ENCODE measurements at places on chromosomes 7 and 10.
A peak's percentile ranks its signal among the peaks of the same experiment; 100 is the strongest.

- DNase-seq: no peak
These were observed 20.5 kb downstream of the YKT6 start for GRCh38 chr7:44221231-44221791.

DNA sequence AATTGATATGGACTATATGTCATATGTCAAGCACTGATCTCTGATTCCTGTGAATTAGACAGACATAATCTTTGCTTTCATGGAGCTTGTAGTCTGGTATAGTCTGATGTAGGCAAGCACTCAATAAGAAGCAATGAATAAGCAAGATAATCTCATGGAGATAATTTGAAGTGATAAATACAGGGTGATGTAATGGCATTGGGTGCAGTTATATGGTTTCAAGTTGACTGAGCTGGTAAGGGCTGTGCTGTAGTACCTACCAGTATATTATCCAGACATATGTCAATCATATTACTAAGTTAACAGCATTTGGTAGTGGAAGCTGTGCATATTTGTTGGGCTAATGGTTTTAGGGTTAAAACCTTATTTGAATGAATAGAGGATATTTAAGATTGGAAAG, 117.5 kb upstream of the PRPS1L1 start:
- DNase-seq: no peak

DNA sequence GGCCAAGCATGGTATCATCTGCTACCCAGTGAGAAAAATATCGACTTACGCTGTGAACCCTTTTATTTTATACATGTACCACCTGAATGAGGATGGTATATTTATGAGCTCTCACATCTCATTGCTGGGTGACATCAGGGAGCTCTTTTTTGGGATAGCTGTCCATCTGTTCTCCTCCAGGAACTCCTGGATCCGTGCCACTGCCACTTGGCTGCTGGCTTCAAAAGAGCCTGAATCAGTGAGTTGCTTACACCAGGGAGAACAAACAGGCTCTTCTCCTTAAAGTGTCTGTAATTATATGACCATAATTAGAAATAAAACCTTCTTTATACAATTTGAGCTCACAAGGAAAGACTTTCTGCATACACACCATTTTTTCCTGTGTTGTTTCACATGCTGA, 106.2 kb downstream of the KAT6B start:
- no peak for DNase-seq

GRCh38 chr7:127089146-127089545, 163.6 kb downstream of the GRM8 start:
- no peak for DNase-seq

- DNase-seq: no peak
These were observed 81.6 kb downstream of the SFMBT2 start for GRCh38 chr10:7329219-7329618.

DNA sequence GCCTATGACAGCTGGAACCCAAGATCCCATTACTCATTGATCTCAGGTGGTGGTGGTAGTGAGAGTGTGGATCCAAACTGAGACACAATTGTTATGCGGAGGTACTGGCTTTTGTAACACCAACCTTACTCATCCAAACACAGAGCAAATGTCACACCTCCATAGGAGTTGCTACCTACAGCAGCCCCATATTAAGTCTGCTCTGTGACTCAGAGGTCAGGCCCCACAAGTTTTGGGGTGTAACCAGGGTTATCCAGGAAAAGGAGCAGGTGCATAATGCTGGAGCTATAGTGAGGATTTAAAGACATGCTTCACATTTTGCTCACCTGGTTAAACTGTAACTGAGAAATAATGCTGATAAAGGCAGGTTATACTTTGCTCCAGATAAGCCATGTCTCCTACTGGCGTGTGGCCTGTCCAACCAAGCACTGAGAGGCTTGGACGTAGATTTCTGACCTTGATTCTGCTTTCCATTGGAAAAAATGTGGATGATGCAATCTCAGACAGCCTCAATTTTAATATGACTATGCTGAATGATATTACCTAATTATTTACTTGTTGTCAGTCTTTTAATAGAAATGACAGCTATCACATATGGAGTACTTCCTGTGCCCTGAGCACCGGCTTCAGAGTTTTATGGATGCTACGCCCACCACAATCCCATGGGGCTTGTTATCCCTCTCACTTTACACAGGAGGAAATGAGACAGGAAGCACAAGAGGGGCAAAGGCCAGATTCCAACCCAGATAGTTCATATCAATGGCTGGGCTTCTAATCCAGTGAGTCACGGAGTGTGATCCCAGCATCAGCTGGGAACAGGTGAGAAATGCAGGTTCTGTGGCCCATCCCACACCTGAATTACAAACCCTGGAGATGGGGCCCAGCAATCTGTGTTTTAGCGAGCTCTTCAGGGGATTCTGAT, 181.3 kb downstream of the CHN2 start:
- no peak for DNase-seq

DNA sequence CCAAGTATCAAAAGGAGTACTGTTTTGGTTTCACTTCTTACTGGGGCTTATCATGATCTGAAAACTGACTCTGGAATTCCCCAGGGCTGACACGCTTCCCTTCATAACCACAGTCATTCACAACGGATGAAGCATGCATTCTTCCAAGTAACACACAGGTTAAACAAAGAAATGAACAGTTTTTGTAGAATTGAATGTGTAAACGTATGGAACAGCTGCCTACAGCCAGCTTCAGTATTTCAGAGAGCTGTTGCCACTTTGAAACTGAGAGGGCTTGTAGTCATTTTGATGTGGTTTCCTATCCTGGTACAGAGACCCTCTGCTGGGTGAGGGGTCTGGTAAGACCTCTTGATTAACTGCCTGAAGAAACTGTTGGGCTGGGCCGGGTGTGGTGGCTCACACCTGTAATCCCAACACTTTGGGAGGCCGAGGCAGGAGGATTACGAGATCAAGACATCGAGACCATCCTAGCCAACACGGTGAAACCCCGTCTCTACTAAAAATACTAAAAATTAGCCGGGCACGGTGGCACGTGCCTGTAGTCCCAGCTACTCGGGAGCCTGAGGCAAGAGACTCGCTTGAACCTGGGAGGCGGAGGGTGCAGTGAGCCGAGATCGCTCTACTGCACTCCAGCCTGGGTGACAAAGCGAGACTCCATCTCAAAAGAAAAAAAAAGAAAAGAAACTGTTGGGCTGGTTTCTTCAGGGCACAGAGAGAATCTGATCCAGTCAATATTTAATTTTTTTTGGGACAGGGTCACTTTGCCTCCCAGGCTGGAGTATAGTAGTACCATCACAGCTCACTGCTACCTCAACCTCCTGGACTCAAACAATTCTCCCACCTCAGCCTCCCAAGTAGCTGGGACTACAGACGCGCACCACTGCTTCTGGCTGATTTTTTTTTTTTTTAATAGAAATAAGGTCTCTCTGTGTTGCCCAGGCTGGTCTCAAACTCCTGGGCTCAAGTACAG, 4.7 kb downstream of the NFE2L3 start:
- DNase-seq: peak; percentile 32

GRCh38 chr7:288671-289101, 1.3 kb upstream of the FOXL3 start:
- no peak for DNase-seq

GRCh38 chr10:100743626-100744135, 1.7 kb upstream of the PAX2 start:
- DNase-seq: no peak

DNA sequence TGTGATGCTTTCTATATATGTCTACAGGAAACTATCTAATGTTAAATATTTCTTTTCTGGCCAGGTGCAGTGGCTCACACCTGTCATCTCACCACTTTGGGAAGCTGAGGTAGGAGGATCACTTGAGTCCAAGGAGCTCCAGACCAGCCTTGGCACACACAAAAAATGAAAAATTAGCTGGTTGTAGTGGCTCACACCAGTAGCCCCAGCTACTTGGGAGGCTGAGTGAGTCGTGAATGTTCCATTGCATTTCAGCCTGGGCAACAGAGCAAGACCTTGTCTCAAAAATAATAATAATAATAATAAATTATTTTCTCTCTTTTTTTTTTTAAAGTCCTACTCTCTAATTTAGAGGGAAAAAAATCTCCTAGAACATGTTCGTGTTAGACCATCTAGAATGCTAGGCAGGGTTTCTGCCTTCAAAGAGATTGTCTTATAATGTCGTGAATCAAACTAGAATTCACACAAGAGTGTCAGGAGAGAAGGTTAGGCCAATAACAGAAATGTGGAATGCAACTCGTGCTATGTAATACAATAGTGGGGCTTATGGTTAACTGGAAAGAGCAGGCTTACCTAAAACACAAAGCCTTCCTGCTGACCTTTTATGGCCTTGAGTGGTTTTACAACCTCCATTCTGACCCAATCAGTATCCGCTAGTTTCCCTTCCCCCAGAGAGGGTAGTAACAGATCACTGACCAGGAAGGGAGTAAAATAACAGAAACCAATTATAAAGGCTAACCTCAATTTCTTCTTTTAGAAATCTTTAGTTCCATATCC, 46.3 kb downstream of the MYOF start:
- DNase-seq: no peak

DNA sequence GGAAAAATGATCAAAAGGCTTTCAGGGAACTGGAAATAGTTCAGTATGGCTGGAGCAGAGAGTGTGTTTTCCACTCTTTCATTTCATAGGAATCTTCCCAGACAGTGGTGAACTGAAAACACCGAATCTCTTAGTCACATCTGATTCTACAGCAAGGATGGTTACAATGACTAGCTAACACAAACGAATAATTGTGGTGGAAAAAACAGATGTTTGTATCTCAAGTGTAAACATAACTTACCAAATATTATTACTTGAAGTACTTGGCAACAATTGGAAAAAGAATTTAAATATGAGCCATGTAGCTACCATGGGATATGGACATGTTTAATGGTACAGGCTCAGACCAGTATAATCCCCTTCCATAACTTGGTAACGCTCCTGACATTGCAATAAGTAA, 21.1 kb upstream of the BPGM start:
- DNase-seq: no peak

GRCh38 chr10:132405463-132405991, 8.5 kb downstream of the PWWP2B start:
- DNase-seq: no peak

DNA sequence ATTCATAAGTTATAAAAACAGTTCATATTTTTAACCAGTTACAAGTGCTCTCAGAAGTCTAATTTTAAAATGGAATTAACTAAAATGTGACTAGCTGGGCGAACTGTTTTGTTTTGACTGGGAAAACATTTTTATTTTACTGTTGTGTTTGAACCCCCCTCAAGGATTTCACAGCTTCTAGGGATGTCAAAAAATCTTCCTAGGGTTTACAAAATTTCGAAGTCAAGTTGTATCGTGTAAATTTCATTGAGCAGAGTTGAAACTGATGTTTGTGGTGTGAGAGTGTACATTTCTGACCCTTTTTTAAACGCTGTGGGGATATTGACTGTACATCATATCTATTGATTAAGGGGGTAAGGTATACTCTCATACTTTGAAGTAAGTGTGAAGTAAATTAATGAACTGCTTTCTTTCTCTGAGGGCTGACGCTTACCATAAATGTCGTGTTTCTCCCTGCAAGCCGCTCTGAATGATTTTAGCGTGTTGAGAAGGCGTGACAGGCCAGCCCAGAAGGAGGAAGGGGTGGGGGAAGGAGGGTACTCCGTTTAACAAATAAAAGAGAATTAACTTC, 1.8 kb upstream of the SP8 start:
- DNase-seq: no peak

DNA sequence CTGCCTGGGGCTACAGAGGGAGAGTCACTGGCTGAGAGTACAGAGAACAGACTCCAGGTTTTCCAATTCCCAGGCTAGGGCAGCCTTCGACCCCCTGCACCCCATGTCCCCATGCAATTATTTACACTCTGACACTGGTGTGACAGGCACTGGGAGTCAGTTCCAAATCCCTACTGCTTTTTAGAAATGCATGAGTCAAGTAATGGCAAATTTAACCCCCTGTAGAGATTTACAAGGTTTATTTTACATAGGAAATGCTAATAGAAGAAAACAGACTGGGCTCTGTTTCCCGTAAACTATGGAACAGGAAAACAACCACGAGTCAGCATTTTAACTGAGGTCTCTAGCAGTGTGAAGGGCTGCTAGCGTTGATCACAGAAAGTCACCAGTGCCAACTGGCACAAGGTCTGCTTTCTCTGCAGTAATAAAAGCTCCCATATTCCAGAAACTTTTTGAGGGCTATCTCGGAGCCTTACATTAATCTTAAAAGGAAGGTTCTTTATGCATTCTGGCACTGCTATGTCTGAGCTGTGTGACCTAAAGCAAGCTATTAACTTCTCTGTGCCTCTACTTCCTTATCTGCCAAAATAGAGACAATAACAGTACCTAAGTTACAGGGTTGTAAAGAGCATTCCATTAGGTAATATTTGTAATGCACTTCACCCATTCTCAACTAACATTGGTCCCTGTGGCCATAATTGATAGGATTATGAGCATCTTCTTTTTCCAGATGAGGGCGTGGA, 28.2 kb downstream of the NOD1 start:
- no peak for DNase-seq

DNA sequence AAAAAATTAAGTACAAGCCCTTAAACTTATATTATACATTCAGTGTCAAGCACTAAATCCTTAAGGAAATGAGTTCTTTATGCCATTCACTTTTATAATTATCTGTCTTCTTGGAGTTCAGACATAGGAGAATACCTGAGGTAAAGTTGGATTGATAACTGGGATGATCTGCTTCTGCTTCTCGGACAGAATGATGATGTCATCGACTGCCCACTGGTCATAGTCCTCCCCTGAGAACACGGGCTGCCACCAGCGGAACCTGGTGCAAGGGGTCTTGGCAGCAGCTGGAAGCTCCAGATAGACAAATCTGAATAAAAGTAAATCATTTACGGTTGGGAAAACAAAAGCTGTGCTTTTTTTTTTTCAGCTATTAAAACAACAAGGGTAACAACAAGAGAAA, 148.2 kb upstream of the SLC26A5 start:
- DNase-seq: no peak

DNA sequence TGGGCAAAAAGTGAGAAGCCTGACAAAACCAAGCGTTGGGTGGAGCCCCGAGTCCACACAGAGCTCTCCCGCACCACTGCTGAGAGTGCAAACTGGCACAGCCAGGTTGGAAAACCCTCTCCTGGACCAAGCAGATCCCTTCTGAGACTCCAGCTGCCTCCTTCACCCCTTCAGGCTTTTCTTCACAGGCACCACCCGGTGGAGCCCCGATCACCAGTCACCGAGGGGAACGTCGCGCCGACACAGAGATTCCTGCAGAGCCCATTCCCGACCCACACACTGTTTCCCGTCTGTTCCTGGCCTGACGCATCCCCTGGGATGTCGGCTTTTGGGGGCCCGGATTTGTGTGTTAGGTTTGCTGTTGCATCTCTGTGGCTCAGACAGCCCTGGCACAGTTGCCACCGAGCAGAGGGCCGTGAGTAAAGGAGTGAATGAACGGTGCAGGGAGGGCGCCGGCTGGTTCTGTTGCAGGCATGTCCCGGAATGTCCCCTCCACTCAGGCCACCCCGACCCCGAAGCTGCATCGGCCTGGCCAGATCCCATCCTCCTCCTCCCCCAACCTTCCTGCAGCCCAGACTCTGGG, 51.0 kb upstream of the INPP5A start:
- DNase-seq: no peak

DNA sequence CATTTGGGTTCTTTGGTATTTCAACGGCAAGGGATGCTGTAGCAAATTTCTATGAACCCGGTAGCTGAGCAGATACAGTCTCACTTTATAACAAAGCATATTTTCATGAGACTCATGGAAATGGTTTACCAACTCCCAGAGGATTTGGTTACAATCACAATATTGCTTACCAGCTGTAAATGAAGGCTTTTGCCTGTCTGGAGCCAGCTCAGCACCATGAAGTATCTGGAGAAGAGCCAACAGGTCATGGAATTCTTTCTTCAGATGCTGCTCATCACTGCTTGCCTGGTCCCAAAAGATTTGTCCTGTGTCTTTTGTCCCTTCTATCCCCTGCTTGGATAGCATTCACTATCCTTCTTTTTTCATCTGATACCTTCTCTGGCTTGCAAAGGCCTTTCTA, 316.9 kb upstream of the PHYHIPL start:
- DNase-seq: no peak

Data from stimulated activated CD4-positive, alpha-beta T cell treated with anti-CD3 and anti-CD28 coated beads, Interleukin-12 subunit alpha, Interleukin-12 subunit beta, amount 100 ng/mL, for 24 hours (primary cell).